ENCODE measurements at places on chromosomes 1 and 21.

DNA sequence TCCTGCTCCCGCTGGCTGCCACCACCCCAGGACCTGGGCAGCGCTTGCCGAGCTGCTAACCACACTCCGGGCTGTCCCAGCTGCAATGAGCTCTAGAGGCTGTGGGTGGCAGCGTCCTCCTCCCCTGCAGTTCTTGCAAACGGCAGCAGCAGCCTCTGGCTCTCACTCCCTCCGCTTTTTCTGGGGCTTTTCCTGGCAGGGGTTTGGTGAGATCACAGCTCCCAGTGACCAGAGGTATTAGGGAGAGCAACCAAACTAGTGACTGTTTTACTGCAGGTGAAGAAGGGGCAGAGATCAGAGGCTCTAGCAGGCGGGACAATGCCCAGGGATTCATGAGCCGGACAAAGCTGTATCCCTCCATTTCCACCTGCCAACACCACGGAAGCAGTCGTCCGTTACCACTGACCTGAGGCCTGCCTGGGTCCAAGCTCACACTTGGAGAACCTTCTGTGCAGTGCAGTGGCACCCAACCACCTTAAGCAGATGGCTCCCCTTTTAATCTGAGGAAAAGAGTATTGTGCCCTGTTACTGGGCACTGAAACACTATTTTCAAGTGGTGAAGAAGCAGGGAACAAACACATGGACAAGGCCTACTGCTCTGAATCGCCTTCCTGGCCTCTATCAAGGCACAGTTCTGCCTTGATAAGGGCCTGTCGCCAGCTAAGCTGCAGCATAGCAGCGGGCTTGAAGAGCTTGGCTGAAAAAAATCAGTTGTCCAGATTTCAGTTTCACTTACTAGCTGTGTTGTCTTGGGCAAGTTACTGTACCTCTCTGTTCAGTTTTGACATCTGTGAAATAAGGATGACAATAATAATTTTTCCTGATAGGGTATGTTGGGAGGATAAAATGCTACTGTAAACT lies at the start of gene F5:
TSS of gene F5 (minus strand) at position 87 of the 861 bp plus-strand sequence. CDS start 95 bp downstream, outside the sequence.
- DNase-seq: no peak

DNA sequence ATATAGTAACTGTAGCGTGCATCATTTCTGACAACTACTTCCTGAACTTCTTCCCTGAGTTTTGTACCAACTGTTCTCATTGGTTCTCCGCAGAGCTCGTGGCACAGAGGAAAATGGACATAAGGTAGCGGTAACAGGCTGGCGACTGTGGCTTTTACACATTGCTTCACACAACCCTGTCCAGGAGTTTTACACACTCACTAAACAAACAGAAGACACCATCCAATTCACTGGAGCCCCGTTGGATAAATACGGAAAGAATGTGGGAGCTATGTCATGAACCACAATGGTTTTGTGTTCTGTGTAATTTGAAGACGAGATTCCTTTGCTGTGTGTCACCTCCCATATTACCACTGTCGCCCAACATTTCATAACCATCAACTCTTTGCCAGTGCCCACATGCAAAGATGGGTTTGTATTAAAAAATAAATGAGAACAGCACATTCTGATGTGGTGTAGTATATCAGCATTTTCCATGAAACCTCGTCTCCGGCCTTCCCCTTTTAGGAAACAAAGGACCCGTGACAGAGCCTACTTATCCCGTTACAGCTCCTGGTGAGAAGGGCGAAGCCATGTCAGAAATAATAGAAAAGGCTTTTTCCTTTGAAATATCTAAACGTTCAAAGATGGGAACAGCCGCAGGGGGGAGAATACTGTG lies 47.4 kb upstream of the ENAH start:
- DNase-seq: no peak

- no peak for DNase-seq
These were observed 415.0 kb downstream of the DPYD start for GRCh38 chr1:97505816-97506215.

DNA sequence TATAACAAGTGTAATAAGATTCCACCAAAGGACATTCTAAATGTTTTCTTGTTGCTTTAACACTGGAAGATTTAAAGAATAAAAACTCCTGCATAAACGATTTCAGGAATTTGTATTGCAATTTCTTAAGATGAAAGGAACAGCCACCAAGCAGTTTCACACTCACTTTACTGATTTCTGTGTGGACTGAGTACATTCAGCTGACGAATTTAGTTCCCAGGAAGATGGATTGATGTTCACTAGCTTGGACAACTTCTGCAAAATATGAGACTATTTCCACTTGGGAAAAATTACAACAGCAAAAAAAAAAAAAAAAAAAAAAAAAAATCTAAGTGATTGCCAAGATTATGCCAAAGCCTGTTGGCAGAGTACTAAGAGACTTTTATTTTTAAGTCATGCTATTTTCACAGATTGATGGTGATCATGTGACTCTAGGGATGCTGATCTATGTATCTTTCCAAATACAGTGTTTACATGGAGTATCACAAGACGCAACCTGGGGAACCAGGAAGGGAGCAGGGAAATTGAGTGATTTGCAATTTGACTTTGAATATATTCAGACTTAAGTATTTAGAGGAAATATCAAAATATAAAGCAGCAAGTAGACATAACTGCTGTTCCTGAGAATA lies 341.0 kb downstream of the NTNG1 start:
- DNase-seq: no peak

GRCh38 chr1:91944087-91944486 lies 5.1 kb upstream of the BRDT start:
- no peak for DNase-seq

GRCh38 chr1:7106442-7107108 lies 321.3 kb downstream of the CAMTA1 start:
- no peak for DNase-seq

DNA sequence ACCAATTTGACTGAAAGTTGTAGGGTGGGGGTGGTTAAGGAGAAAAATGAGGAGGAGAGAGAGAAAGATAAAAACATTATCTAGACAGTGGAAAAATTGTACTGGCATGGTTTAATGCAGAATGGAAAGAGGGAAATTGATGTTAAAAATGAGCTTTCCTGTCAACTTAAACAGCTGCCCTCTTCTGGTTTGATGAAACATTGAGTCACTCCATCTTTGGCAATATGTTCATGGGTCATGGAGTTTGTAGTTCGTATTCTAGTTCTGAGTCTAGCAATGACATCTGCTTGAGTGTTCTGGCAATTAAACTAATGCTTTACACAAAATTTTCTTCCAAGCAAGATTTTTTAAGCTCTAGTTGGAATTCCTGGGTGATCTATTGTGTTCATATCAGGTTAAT lies 9.6 kb downstream of the ZNF648 start:
- no peak for DNase-seq

DNA sequence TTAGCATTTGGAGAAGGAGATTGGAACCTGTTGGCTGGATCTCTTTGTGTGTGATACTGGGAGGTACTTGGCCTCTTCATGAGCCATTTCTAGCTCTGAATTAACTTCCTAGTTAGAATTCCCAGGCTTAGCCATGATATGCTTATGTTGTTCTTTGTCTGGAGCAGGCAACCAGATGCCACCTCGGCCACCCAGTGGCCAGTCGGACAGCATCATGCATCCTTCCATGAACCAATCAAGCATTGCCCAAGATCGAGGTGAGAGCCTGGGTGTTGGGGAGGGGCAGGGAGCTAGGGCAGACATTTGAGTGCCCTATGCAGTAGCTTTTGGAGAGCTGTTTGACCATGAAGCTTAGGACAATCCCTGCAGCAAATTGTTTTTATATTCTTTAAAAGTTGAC lies 26.5 kb upstream of the PIGV start:
- DNase-seq: no peak

DNA sequence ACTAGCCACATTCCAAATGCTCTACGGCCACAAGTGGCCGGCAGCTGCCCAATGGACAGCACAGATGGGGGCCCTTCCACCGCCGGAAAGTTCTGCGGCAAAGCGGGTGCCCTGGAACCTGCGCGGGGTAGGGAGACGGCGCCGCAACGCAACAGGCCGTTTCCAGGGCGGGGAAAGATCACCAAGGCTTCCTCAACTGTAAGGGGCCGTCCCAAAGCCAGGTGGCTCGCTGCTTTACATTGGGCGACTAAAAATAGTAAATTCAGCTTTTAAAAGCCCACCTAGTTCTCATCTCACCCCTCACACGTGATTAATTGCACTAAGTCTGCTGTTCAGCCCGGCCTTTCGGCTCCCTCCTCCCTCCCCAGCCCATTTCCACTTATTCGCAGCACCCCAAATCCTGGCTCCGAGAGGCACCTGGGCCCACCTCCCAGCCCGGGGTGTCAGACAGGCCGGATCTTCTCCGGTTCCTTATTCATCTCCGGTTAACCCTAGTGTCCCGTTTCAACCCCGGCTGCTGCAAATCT lies 643 bp downstream of the CFAP298 start:
- no peak for DNase-seq

DNA sequence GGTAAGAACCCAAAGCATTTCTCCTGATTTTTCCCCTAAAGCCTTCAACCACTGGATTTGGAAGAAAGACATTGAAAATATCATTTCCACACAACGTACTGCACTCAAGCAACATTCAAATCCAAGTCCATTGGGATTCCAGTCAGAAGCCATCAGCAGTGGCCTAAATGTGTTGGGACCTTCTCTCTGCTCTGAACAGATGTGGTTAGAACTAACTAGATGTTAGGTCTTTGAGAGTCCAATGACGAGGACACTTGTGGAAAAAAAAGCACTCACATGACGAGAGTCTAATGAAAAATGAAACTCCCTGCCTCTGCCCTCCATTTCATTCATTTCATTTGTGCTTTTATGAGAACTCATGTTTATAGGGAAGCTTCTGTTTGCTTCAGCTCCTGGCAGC lies 382.3 kb downstream of the SIPA1L2 start:
- DNase-seq: no peak

- no peak for DNase-seq
These were observed 19.6 kb downstream of the EDN2 start for GRCh38 chr1:41464885-41465284.

DNA sequence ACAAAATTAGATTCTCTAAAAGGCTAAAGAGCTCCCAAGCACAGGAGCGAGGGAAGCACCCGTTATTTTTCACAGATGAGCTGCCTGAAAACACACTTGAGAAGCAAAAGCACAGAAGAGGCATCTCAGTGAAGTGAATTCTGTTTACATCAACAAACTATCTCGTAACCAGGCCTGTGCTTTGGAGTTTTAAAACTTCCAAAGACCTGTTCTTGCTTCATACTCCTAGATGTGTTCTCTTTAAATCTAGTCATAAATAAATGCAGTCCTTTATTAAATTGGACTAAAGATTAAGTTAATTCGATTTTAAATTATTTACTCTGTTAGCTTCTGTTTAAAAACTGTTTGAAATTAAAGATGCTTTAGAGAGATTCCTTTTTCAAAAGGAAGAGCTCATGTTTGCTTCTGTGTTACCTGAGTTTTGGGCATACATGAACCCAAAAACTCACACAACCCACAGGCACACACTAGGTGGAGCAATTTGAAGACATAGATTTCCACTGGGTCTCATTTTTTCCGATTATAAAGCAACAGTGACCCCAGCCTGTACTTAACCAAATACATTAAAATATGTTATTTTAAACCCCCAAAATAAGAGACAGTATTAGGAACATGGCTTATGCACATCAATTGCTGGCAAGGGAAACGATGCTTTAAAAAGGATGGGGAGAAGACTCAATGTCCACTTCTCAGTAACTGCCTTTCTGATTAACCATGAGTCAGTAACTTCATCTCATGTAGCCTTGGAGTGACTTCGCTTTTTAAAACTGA lies 648.2 kb downstream of the SMYD3 start:
- no peak for DNase-seq

- no peak for DNase-seq
These were observed 1.8 kb upstream of the KIF1B start for GRCh38 chr1:10208537-10208936.

DNA sequence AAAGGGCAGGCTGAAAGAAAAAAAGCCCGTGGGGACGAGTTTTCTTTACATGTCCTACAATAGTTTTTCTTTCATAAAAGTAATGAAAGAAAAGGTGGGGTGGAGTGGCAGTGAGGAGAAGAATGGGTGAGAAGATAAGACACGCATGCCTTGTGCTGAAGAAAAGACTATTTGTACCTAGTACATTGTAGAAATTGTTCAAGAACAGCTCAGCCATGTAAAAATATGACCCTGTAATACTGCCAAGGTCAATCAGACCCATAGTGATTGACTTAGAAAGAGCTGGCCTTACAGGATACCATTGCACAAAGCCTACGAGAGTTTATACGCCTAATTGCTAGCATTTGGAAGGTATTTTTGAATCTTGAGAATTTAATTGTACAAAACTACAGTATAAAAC lies 126.0 kb upstream of the NRIP1 start:
- DNase-seq: no peak

- no peak for DNase-seq
These were observed 132.6 kb upstream of the PTGFR start for GRCh38 chr1:78358165-78358564.

- DNase-seq: no peak
These were observed 16.2 kb downstream of the SLC16A1 start for GRCh38 chr1:112939810-112940209.

DNA sequence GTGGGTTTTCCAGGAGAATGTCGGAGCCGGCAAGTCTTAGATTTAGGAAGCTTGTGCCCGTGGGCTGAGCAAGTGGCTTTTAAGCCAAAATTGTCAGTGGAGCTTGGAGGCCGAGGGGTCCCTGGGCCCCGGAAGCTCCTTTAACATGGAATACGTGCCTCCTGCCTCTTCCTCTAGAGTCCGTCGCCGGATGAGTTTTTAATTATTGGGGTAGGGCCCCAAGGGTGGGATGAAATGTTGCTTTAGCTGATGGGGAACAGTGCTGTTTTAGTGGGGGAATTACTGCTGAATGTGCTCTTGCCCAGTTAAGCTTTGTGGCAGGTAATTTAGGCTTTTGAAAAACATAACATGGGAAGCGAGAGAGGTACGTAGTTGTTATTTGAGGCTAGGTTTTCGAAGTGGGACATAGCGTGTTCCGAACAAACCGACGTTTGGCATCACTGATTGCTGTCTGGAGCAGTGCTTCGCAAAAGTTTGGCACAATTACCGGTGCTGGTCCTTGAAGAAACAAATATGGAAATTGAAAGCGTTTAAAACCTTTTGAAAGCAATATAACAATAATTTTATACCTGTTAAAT lies 786 bp downstream of the RPL5 start:
- DNase-seq: no peak

DNA sequence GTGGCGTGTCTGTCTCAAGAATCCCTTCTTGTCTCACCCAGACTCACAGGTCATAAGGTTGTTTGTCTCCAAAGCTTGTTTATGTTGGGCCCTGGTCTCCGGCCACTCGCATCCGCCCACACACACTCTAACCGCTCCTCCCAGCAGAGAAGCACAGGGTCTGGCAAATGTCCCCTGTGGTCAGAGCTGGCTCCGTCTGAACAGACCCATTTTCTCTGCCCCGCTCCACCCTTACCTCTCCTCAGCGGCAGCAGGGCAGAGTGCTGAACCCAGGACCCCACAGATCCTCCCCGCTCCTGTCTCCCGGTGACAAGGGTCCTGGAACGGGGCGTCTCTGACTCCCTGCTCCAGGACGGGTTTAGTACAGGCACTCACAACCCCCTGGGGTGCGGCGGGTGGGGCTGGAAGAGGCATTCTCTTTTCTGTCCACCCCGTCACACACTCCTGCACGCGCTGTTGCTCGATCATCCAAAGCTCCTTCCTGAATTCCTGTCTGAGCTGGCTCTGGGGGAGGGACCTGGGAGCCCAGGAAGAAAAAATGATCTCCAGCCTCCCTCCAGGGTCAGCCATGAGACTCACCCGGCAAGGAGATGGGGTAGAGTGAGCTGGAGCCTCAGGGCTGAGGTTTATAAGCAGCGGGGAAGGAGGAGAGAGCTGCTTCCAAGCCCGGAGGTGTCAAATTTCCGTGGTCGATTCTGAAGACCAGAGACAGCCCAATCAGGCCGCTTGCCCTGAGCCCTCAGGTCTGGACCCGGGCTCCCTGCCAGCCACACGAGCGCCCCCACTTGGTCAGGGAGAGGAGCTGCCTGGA lies at the start of gene S100A13:
TSS of gene S100A13 (minus strand) at position 602 of the 811 bp plus-strand sequence. CDS start 1,033 bp downstream, outside the sequence.
- peak; percentile 61 for DNase-seq

GRCh38 chr1:106768501-106768900 lies 288.0 kb upstream of the PRMT6 start:
- no peak for DNase-seq
